NCI-H2081 (cell line): ENCODE measurements at places on chromosomes 2 and 18.

DNA sequence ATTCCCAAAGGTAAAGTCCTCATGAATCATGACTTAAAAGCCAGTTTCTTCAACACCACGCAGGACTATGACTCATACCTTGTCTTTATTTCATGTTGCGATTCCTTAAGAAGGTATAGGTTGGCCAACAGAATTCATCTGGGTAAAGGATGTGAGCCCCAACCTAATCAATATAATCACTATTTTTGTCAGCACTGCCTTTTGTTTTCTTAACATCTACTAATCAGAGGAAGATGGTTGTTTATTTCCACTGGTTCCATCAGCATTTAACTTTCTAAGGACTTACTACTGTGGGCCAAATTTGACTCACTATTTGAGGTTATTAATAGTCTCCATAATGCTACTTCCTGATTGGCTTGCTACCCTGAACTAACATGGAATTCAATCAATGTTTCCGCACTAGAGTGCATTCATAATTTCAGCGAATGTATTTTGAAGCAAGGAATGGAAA, 78.6 kb downstream of the SCG2 start:
- no peak for DNase-seq

GRCh38 chr2:47774567-47774966, 8.4 kb upstream of the MSH6 start:
- DNase-seq = no peak

DNA sequence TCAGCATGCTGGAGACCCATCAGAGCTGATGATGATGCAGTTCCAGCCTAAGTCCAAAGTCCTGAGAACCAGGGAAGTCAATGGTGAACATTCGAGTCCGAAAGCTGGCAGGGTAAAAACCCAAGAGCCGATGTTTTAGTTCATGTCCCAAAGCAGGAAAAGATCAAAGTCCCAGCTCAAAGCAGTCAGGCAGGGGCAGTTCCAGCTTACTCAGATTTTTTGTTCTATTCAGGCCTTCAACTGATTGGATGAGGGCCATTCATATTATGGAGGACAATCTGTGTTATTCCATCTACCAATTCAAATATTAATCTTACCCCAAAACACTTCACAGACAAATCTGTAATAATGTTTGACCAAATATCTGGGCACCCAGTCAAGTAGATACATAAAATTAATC, 38.3 kb downstream of the DSEL start:
- no peak for DNase-seq

GRCh38 chr2:174595116-174595809, 2.3 kb downstream of the WIPF1 start:
- DNase-seq = no peak

DNA sequence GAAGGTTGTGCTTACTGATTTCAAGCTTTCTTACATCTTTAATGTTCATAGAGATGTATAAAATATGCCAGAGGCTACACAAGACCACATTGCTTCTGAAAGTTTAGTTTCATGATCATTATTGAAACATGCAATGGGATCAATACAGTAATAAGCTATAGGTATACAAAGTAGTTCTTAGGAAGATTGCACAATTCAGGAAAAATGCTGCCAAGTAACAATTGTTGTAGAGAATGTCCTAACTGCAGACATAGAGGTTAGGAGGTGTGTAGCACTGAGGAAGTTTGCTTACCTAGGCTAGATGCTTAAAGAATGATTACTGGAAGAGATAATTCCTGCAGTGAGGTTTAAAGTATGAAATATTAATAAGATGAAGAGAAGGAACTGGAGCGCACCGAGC, 259.5 kb upstream of the CYRIA start:
- DNase-seq = no peak

GRCh38 chr2:174585657-174586252, 11.8 kb downstream of the WIPF1 start:
- DNase-seq = no peak

DNA sequence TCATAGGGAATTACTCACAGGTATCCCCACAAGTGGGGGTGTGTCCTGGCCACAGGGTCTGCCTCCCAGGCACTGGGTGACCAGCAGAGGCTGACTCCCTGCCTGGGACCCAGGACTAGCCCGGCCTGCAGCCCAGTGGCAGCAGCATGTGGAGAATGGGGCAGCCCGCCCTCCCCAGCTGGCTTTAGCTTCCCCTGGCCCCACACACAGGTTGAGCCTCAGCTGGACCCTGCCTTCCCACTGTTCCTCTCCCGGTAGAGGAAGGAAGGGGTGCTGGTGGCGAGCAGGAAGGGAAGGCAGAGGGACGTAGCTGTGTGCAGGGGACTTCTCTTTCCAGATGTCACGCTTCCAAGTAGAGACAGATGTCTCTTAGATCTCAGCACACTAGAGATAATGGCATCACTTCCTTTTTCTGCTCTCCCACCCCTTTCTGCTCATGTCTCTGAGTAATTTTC, 51.4 kb downstream of the EMILIN2 start:
- DNase-seq = no peak

- no peak for DNase-seq
Measured at GRCh38 chr2:84223191-84223590, 235.9 kb downstream of the SUCLG1 start.

GRCh38 chr2:1514391-1515072, 101.3 kb downstream of the TPO start:
- DNase-seq = no peak

DNA sequence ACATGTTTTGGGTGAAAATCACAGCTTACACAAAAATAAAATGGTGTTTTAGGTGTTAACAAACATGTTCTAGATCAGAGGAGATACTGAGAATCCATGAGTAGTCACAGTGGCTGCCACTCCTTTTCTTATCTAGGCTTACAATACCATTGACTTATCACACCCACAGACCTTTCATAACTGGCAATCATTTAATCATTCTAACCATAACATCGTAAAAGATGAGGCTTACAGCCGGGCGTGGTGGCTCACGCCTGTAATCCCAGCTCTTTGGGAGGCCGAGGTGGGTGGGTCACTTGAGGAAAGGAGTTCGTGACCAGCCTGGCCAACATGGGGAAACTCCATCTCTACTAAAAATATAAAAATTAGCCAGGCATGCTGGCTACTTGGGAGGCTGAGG, 18.8 kb upstream of the SERPINB5 start:
- no peak for DNase-seq

DNA sequence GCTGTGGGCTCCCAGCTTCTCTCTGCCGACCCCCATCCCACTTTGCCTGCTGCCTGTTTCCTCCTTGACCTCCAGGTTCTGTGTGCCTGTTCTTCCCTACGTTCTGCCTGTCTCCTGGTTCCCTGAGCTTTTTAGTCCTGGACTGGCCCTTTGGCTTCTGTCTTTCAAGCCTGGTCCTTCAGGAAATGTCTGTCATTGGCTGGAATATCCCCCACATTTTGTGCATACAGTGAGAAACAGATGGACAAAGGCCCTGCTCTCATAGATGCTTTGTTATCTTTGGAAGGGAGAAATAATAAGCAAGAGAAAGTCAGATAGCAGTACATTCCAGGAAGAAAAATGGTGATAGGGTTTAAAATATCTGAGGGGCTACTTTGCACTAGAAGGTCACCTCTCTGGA, 5.7 kb downstream of the MGAT5 start:
- DNase-seq = no peak
